T-helper 1 cell (primary cell): ENCODE measurements at places on chromosomes 12 and 14.

- no peak for DNase-seq
These were observed 235.1 kb upstream of the LRIG3 start for GRCh38 chr12:59155448-59155847.

DNA sequence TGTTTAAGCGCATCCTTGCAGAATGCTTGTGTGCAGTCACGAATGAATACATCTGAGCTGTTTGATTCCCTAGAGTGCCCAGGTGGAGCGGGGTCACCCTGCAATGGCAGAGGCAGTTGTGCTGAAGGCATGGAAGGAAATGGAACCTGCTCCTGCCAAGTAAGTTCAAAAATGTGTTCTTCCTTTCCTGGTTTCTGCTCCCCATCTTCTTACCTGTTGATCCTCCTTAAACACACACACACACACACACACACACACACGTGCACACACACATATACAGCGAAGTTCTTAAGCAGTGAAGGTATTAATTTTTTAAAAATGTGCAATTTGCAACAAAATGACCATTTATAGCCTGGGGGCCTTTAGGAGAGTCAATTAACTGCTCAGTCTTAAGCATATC is 33.3 kb downstream of the STAB2 start:
- DNase-seq = no peak

DNA sequence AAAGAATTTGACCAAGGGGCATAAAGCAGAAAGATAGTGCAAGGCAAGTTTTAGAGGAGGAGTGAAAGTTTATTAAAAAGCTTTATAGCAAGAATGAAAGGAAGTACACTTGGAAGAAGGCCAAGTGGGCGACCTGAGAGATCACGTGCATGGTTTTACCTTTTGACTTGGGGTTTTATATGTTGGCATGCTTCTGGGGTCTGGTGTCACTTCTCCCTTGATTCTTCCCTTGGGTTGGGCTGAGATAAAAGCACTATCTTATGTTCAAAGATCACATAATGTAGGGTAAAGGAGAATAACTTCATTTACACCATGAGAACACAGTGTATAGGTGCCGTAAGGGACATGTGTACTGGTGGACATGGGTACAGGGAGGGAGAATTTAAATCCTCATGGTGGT is 17.7 kb upstream of the TMEM30B start:
- DNase-seq = no peak

GRCh38 chr12:54206791-54207190 is 18.0 kb upstream of the SMUG1 start:
- DNase-seq = no peak

DNA sequence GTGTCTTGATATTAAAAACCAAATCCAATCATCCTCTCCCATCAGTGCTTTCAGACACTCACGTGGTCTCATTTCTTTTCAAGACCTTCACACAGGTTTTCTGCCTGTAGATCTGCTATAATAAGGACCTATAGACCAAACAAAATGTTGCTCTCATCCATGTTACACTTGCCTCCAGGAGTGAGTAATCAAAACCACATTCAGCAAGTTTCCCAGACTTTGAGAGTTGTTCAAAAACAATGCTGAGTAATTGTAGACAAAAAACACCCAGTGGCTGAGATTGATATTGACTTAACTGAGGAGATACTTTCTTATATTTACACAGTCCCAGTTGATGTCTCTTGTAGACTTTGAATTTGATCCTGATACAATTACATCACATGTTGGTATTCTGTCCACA is 383.1 kb downstream of the TMEM132D start:
- DNase-seq = no peak

DNA sequence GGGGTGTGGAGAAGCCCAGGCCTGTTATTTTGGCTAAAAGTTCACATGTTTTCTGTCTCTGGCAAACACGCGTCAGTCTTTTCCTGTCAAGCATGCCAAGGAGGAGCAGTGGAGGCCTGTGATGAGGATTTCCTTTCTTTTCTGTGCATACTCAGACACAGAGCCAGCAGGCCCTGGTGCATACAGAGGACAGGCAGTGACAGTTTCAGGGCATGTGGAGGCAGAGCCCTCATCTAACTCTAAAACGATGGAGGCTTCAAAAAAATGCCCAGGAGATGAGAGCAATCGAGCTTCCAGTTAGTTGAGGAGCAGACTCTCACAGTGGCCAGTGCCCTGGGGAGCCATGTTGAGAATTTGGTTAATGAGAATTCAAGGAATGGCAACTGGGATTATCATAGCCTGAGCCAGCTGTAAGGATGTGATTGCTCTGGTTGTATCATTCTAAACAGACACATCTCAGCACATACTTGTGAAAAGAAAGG is 66.5 kb downstream of the TRAFD1 start:
- no peak for DNase-seq

GRCh38 chr14:54256156-54256555 is 140.7 kb upstream of the CDKN3 start:
- no peak for DNase-seq

DNA sequence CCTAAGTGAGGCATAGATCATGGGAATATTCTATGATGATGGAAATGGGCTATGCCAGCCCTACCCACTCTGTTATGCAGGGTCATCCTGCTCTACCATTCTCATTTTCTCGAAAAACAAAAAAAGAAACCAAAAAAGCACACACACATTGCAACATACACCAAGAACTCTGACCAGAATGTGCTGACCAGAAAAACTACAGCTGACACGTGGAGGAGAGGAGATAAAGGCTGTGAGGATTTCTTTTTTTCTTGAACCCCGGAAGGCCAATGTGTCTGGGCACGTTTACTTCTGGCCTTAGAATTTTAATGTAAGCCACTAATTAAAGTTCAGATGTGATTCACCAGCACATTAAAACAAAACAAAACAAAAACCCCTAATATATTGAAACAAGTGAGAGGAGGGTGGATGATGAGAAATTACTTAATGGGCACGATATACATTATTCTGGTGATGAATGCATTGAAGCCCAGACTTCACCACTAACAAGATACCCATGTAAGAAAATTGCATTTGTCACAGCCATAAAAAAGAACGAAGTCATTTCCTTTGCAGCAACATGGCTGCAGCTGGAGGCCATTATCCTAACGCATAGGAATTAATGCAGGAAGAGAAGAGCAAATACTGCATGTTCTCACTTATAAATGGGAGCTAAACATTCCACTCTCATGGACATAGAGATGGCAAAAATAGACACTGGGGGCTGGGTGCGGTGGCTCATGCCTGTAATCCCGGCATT is 66.3 kb upstream of the PLEKHG3 start:
- no peak for DNase-seq

DNA sequence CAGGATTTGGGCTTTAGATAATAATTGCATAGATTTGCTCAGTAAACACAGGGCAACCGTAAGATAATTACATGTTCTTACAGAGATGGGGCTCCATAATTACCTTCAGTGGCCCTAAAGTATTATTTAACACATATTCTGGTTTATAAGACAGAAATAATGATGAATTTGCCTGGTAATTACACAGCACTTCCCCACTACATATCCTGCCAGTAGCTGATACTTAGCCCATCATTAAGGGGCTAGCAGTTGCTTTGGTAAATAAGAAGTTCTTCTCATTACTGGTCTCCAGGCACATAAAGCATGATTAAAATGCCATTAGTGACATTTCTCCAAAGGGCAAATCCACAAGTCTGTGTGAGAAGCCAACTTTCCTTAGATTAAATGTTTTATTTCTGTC is 158.7 kb downstream of the NUAK1 start:
- no peak for DNase-seq

- no peak for DNase-seq
These were observed 1.6 kb downstream of the ERC1 start for GRCh38 chr12:992647-993046.

GRCh38 chr12:80807640-80808288 is 91.1 kb downstream of the MYF5 start:
- no peak for DNase-seq

DNA sequence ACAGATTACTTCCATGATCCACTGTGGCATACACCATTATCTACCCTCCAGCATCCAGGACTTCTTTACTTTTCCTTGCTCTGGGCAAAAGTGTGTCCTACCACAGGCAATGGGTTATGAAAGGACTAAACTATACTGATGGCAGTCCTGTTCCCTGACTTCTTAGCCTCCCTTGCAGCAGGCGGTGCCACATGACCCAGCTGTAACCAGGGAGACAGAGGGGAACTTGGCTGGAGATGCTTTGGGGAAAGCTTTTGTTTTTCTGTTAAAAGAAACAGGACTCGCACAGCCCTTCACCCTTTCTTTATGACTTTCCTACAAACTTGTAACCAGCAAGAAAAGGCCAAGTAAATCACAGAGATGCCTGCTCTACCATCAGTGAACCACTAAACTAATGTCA is 394.4 kb downstream of the PCNX1 start:
- DNase-seq = no peak

GRCh38 chr14:90903101-90903500 is 86.9 kb upstream of the TTC7B start:
- peak; percentile 39 for DNase-seq
